ENCODE measurements at places on chromosomes 3 and 15. TPM values are rescaled to one million over a fixed set of nuclear protein-coding genes. Genes with fewer than 3 reads are reported as not detected.

The SLC30A4 gene
- 12.5 TPM for total RNA-seq

The CIDEC gene
- 1.6 TPM for total RNA-seq

The ROBO2 gene
- total RNA-seq = 22.7 TPM

The PLOD2 gene
- 35.0 TPM for total RNA-seq

The EXD1 gene
- total RNA-seq = not detected

The CFAP100 gene
- 4.3 TPM for total RNA-seq

The CFAP91 gene
- 2.1 TPM for total RNA-seq

The POLQ gene
- 12.2 TPM for total RNA-seq

The TIMP4 gene
- total RNA-seq = 0.48 TPM

The MEGF11 gene
- total RNA-seq = 3.3 TPM

The TGM5 gene
- 0.71 TPM for total RNA-seq

The AP3S2 gene
- 22.9 TPM for total RNA-seq

The ZIC1 gene
- total RNA-seq = 184 TPM

The UQCRC1 gene
- total RNA-seq = 273 TPM

The DPPA2 gene
- total RNA-seq = 0.36 TPM

The CYP1A1 gene
- total RNA-seq = 410 TPM

The ABHD14A gene
- 16.6 TPM for total RNA-seq

The ARRDC4 gene
- total RNA-seq = 31.6 TPM

The TMEM40 gene
- total RNA-seq = 51.3 TPM

The NPAP1 gene
- 0.12 TPM for total RNA-seq

The UBA3 gene
- total RNA-seq = 55.4 TPM

The WNT7A gene
- 15.1 TPM for total RNA-seq

The TRIM42 gene
- total RNA-seq = not detected

The TM6SF1 gene
- total RNA-seq = 0.24 TPM

The CCDC39 gene
- not detected for total RNA-seq

The NLGN1 gene
- total RNA-seq = 12.6 TPM

The C3orf85 gene
- total RNA-seq = 2.3 TPM

The SCN11A gene
- total RNA-seq = 1.4 TPM

The ARL8B gene
- total RNA-seq = 63.0 TPM

The C3orf70 gene
- total RNA-seq = 1.6 TPM

Measured in type B pancreatic cell (in vitro differentiated cells).